ENCODE measurements at places on chromosomes 1 and 21.

GRCh38 chr1:181806746-181807145, 254.8 kb downstream of the ZNF648 start:
- DNase-seq, result no peak

GRCh38 chr21:45886610-45887026, 95.0 kb upstream of the COL6A1 start:
- no peak for DNase-seq

- DNase-seq, result no peak
These were observed 43.6 kb upstream of the ROR1 start for GRCh38 chr1:63730211-63730610.

DNA sequence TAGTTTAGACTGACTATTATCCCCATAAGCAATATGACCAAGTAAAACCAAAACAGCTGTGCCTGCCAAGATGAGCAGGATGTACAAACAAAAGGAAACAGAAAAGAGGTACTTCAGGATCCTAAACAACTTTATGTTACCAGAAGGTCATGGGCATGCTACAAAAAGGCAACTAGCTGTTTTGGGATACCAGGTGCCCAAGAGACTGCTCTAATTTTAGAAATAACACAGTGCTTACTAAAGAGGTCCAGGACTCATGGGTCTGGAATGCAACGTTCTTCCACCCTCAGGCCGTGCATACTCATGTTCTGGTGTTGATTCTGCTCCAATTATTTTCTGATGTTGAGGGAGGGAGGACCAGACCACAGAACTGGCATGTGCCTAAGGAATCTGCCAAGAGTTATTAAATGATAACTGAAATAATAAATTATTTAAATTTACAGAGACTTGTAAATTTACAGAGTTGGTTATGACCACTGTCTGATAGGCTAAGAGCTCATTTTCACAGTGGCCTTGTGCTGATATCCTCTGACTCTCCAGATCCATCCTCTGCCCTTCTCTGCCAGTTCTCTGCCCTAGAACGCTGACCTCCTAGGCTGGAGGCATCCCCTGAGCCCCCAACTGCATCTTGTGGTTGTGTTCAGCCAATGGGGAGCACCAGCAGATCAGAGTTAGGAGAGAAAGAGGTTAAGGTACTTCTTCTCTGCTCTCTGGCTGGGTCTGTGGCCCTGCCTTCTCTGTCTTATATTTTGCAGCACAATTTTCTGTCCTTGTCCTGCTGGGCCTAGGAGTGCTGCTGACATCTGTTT, 37.7 kb upstream of the BCL10 start:
- no peak for DNase-seq

GRCh38 chr1:185733818-185734735, at the start of gene HMCN1:
Gene HMCN1, plus strand, starts transcription at chr1:185734391. Its CDS starts 389 bp downstream, at chr1:185734780.
- DNase-seq, result no peak

DNA sequence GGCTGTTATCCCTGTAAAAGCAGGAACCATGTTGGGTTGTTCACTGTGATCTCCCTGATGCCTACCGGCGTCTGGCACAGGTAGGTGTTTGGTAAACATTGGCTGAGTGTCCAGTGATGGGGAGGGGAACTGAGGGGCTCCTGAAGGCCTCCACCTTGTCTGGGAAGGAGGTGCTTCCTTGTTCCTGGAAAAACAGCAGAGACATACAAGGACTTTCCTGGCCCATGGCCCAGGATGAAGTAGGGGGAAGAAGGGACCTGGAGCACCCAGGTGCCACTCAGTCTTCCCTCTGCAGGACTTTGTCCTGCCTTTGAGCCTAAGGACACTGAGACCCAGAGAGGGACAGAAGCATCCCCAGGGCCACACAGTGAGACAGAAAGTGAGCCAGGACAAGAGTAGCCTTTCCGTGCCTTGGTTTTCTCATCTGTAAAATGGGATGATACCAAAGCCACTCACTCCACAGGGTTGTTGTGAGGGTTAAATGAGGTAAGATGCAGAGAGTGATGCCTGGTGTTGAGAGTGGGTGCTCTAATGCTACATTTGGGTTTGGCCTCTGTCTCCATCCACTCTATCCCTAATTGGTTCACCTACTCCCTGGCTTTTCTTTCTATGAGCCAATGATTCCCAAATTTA, 6.1 kb upstream of the HEYL start:
- DNase-seq, result no peak

DNA sequence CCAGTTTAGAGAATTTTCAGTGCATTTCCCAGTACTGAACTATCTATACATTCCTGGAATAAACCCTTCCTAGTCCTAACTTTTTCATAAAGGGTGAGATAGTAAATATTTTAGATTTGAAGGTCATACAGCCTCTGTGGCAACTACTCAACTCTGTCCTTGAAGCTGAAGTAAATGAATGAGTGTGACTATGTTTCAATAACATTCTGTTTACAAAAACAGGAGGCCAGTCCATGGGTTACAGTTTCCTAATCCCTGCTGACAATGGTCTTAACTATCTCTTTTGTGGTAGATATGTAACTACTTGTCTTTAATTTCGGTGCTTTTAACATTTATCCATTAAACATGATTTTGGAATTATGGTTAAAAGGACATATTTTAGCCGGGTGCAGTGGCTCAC, 4.3 kb downstream of the ZNF684 start:
- DNase-seq, result no peak

DNA sequence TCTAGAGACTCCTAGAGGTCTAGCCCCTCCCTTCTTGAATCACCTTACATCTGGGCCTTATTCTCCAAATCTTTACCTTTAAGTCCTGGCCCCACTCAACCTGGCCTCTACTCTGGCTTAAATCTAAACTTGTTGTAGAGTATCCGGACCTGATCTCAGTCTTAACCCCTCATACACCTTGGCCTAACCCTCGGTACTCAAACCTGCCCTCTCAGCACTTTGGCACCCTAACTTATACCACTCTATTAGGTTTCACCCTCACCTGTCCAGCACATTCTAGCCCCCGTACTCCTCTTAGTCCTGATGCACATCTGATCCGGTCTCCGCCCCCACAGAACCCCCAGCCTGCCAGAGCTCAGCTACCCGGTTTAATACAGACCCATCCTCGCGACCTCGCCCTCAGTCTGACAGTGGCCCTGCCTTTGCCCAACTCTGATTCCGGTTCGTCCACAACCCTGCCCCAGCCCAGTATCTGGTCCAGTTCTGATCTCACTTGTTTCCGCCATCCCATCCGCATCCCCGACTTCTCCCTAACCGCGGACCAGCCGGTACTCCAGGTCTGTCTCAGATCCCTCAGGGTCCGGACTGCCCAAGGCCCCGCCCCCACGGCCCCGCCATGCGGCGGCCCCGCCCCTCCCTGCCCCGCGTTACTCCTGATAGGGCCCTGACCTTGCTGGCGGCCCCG, 1.5 kb downstream of the TRIM62 start:
- DNase-seq, result no peak

DNA sequence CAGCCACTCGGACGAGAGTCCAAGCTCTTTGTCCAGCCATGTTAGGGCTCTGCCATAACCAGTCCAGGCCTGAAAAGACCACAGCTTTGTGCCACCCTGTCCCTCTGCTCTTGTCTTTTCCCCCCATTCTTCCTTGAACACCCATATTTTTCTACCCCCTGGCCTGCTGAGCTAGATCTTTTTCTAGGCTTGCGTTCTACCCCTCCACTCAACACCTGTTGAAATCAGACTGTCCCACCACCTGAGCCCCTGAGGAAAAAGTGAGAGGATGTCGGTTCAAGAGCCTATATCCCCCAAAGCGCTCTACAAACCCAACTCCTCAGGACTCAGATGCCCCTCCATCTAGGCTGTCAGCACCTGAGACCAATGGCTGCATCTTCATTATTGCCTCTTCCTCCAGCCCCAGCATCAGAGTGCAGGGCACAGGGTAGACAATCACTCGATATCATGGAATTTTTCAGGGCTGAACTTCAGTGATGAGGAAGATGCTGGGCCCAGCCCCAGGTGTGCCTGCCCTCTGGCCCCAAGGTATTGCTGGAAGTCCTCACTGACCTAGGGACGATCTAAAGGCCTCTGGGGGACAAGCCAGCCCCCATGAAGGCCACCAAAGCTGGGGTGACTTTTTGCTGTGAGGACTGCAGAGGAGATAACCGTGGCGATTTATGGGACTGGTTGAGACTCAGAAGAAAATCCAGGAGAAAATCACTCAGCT, 75.3 kb downstream of the CD247 start:
- DNase-seq, result no peak

DNA sequence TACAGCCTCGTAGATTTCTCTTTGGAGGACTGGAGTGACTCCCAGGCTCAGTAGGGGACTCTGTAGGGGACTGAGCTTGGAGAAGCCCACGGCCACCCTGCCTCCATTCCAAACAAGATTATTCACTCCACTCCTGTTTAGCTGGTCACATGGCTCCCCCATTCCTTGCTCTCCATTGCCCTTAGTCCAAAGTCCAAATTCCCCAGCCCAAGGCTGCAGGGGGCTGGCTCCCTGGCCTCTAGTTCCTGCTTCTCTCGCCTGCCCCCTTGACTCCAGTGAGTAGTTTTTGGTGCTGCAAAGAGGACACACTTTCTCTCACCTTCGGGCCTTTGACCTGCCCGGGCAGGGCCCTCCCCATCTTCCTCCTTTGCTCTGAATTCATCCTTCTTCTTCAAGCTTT, 403.3 kb downstream of the KIF26B start:
- no peak for DNase-seq

- DNase-seq, result no peak
These were observed 902.9 kb downstream of the LTN1 start for GRCh38 chr21:28089599-28090441.

DNA sequence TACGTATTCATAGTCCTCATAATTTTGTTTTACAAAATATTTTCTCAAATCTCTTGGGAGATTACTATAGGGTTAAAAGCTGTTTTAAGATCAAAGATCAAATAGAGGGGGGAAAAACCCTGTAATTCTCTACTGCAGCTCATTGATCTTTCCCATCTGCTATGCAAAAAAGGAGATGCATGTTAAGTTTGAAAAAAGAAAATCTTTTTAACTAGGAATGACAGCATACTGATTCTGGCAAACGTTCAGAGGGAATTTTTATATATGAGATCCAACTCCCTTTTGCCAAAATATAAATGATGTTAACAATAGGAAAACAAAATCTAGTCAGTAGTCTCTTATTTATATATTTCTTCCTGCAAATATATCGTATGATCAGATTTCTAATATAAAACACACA, 69.1 kb downstream of the SMYD3 start:
- no peak for DNase-seq

- no peak for DNase-seq
These were observed 44.1 kb downstream of the STYXL2 start for GRCh38 chr1:167137793-167138510.

- no peak for DNase-seq
These were observed 111.4 kb downstream of the CSMD2 start for GRCh38 chr1:34053660-34054059.

DNA sequence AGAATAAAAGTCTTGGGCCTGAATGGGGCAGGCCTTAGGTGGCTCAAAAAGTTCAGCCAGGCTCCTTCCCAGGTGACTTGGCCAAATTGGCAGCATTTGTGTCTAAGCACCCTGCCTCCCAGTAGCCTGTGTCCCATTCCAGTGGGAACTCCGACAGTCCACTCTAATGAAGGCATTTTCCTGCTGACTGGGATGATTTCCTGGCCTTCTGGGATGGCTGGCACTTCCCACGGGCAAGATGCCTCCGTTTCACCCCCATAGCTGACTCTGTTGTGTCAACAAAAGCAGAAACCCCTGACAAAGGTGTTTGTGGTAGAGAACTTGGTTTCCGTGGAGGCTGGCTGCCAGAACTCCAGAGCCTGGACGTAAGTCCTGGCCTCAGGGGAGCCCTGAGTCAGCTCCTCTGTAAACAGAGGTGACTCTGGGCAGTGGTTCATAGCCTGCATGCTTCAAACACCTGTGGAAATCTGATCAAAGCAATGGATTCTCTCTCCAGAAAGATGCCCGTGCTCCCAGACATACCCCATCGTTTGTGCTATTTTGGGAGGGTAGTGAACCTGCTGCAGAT, 36.6 kb downstream of the WNT3A start:
- DNase-seq, result no peak

GRCh38 chr1:61953790-61954150, 211.5 kb downstream of the PATJ start:
- DNase-seq, result no peak

DNA sequence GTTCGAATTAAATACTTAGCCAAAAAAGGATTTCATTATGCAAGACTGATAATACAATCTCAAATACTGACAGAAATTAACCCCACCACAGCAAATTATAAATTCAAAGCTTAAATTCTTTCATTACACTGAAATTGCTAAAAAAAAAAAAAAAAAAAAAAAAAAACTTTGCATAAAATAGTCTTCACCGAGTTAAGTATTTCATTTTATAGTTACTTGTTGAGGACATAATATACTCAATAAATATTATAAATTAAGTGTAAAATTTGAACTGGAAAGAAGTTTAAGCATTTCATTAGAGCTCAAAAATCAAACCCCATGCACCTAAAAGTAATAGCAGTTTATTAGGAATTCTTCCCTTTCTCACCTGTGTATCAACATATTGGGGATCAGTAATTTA, 1.9 kb upstream of the PSMG1 start:
- DNase-seq, result no peak

DNA sequence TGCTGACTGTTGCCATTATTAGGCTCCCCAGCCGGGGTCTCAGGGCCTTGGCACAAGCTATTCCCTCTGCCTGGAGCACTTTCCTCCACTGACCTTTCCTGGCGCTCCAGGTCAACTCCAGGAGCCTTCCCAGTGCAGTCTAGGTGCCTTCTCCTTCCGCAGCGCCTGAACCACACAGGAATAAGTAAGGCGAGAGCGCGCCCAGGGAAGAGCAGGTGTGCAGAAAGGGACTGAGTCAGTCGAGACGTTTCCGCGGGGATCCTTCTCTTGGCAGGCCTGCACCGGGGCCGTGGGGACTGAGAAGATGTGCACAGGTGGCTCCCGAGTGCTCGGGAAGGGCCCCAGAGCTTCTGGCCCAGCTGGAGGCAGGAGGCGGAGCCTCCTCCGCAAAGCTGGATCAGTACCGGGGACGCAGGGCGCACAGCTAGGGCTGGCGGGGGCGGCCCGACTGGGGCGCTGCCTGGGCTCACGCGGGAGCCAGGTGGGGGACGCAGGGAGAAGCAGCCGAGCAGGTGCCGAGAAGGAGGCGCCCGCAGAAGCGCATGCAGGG, 765 bp upstream of the BMP8A start:
- no peak for DNase-seq

GRCh38 chr1:226987623-226988333, 47.7 kb downstream of the COQ8A start:
- DNase-seq, result no peak

- DNase-seq, result no peak
These were observed 140.5 kb downstream of the FCRL5 start for GRCh38 chr1:157411769-157412168.

GRCh38 chr1:172002725-172003345, 161.5 kb downstream of the DNM3 start:
- DNase-seq, result no peak

- DNase-seq, result no peak
These were observed 639 bp upstream of the IPO9 start for GRCh38 chr1:201828217-201828819.

GRCh38 chr1:64196074-64196870, 7.2 kb upstream of the UBE2U start:
- DNase-seq, result no peak

- no peak for DNase-seq
These were observed 336.6 kb downstream of the SIPA1L2 start for GRCh38 chr1:232293361-232293760.
